ENCODE measurements at places on chromosomes 6 and 20. TPM values are rescaled to one million over a fixed set of nuclear protein-coding genes. Genes with fewer than 3 reads are reported as not detected.

GPX5 gene
- not detected for total RNA-seq

GSTA2 gene
- not detected for total RNA-seq

MRPL14 gene
- 42.8 TPM for total RNA-seq

TEAD3 gene
- total RNA-seq = 9.2 TPM

SYS1 gene
- 19.5 TPM for total RNA-seq

CASS4 gene
- 0.20 TPM for total RNA-seq

TGM2 gene
- total RNA-seq = 5.3 TPM

Data from subcutaneous preadipocyte (primary cell).